RCC 7860 (cell line): ENCODE measurements at places on chromosomes 13 and 19.

- no peak for DNase-seq
Measured at GRCh38 chr19:23784274-23784673, 25.6 kb upstream of the ZNF681 start.

GRCh38 chr19:14375055-14375581 is 6.1 kb upstream of the ADGRE5 start:
- DNase-seq = no peak

GRCh38 chr19:10290876-10291553 is 1.3 kb downstream of the ICAM5 start:
- DNase-seq = no peak

GRCh38 chr19:45305421-45305820 is 17.3 kb downstream of the CKM start:
- no peak for DNase-seq

DNA sequence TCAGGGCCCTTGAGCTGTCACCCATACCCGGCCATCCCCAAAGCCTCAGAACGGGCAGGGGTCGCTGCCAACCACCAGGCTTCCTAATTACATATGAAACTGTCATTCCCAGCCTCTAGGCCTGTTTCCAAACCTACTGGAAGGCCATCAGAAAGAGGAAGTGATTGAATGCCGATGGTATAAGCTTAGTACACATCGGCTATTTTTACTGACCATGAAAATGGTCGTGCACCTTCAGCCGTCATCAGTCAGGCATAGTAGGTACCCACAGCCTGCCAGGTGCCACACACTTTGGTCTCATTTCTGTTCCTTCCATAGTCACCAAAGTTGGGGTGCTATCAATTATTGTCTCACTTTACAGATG is 10.2 kb downstream of the KRI1 start:
- no peak for DNase-seq

GRCh38 chr13:53121919-53122318 is 93.3 kb downstream of the OLFM4 start:
- no peak for DNase-seq

DNA sequence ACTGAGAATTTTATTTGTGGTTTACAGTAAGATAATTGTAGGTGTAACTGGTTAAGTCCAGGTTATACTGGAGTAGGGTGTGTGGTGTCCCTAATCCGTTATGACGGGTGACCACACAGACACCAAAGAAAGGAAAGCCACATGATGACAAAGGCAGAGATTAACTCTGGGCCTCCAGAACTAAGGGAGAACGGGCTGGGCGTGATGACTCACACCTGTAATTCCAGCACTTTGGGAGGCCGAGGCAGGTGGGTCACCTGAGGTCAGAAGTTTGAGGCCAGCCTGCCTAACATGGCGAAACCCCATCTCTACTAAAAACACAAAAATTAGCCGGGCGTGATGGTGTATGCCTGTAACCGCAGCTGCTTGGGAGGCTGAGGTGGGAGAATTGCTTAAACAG is 10.2 kb upstream of the FUT2 start:
- DNase-seq = peak; percentile 76

- peak; percentile 34 for DNase-seq
Measured at GRCh38 chr13:31167490-31167889, 5.8 kb upstream of the HSPH1 start.

- no peak for DNase-seq
Measured at GRCh38 chr19:53577968-53578367, 40.0 kb downstream of the ZNF331 start.

GRCh38 chr19:36687214-36688056 is at the start of gene ZNF567:
Gene ZNF567 (plus strand): TSS chr19:36687612. CDS start chr19:36694868, 7,256 bp downstream.
- DNase-seq = peak; percentile 87
